Esophagus mucosa (tissue), 1 donor: ENCODE measurements at places on chromosomes 1 and 21. TPM values are rescaled to one million over a fixed set of nuclear protein-coding genes. Genes with fewer than 3 reads are reported as not detected.

Gene LCE1C
- 1.00 TPM for total RNA-seq

DNA sequence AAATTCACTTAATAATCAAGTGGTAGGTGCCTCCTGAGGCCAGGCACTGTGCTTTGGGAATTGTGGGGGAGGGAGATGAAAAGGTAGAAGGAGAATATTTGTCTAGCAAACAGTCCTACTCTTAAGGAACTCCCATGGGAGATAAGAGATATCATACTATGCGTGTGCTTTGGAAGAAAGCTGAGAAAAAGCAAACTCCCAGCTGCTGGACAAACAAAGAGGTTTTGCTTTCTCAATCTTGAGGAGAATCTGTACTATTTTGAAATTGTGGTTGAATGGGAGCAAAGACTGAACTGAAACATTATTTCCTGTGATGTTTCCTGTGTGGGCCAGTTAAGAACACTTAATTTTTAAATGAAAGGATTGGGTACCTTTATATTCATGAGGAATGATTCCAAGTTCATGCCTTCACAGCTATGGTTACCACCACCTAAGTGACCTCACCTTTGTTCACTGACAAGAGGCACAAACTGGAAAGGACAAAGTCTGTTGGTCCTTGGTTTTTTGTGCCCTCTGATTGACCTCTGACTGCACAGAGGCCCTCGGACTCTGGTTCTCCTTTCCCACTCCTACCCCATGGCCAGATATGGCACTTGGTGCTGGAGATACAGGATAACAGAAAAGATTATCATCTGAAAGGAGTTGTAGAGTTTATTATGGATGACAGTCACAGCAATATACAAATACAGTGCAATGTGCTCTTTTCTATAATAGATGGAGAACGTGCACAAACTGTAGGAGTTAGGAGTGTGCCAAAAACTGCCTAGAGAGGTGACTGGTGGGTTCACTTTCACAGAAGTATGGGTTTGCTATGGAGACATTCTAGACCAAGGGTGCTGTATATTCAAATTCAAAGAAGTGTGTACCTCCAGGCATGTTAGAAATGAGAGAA, 1.6 kb downstream of the CD53 start:
- ATAC-seq = peak; percentile 12

GRCh38 chr1:2115702-2116341, 65.6 kb downstream of the PRKCZ start:
- ATAC-seq = no peak

Gene PAQR6
- total RNA-seq = 2.0 TPM

DNA sequence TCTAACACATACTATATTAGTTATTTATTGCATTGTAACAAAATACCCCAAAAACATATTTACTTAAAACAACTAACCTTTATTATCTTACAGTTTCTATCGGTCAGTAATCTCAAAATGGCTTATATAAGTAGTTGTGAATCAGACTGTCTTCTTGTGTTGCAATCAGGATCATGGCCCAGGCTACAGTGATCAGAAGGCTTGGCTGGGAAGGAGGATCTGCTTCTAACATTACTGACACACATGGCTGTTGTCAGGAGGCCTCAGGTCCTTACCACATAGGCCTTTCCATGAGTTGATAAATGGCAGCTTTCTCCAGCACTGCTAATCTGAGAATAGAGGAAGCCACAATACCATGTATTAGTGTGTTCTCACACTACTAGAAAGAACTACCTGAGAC, 33.7 kb downstream of the CFH start:
- no peak for ATAC-seq

Gene MPL
- total RNA-seq = 0.48 TPM

- no peak for ATAC-seq
Measured at GRCh38 chr1:58072450-58072849, 474.1 kb downstream of the OMA1 start.

- no peak for ATAC-seq
Measured at GRCh38 chr1:65056234-65056633, 89.9 kb upstream of the JAK1 start.

Gene SFN
- 2,315 TPM for total RNA-seq

Gene MACF1
- 155 TPM for total RNA-seq

Gene SPRR1A
- total RNA-seq = 1,843 TPM

Gene C1orf35
- total RNA-seq = 13.9 TPM

- ATAC-seq = peak; percentile 1
Measured at GRCh38 chr1:3623441-3624199, 1.2 kb upstream of the TPRG1L start.

GRCh38 chr1:230548997-230549396, 93.3 kb upstream of the COG2 start:
- no peak for ATAC-seq

DNA sequence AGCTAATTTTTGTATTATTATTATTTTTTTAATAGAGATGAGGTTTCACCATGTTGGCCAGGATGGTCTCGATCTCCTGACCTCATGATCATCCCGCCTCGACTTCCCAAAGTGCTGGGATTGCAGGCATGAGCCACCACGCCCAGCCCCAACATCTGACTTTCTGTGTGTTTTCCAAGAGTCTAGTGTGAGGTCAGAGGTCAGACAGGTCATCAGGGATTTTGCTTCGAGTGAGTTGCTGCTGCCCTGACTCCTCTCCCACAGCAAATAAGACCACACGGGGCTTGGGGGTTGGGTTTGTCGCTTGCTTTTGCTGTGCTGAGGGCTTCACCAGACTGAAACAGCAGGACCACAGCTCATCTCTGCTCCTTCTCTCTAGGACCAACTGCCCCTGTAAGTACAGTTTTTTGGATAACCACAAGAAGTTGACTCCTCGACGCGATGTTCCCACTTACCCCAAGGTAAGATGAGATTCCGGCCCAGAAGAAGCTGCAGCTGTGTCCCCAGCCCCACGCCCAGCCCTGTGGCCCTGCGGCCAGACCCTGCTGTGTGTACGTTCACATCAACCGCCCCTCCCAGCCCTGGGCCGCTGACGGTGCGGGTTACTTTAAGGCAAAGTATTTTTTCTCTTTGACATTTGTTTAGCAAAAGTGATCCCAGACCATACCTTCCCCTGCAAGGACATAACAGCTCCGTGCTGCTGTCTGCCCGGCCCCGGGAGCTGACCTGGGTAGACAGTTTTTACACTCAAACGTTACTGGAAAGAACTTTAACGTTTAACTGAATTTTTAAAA, 97.5 kb downstream of the PDE9A start:
- ATAC-seq = no peak
